ENCODE measurements at places on chromosomes 6 and 20. TPM values are rescaled to one million over a fixed set of nuclear protein-coding genes. Genes with fewer than 3 reads are reported as not detected.

DNA sequence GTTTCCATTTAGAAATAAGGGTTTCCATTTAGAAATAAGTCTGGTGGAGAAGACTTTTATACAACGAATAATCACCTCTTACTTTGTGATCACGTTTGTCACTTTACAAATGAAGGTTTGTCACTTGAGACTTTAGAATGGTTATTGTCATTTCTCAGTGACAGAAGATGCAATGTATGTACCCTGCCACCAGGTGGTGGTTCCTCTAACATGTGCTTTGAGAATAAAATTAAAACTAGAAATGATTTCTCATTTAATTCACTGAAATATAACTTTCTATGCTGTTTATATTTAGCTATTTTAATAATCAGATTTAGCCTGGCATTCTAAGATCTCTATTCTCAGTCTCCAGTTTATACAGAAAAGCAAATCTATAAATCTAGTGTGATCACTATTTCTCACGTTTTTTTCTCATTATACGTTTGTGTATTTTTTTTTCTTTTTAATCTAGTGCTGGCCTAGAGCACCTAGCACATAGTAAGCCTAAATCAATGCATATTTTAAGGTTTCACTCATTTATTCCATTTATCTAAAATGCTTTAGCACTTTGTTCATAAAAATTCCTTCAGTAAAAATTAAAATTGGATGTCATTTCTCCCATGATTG is 57.4 kb upstream of the TFAP2D start:
- DNase-seq: no peak

Gene MOCS1
- 13.9 TPM for total RNA-seq

Gene LAMA5
- 29.2 TPM for total RNA-seq

GRCh38 chr6:53041356-53041755 is 23.8 kb upstream of the FBXO9 start:
- DNase-seq: peak; percentile 46

DNA sequence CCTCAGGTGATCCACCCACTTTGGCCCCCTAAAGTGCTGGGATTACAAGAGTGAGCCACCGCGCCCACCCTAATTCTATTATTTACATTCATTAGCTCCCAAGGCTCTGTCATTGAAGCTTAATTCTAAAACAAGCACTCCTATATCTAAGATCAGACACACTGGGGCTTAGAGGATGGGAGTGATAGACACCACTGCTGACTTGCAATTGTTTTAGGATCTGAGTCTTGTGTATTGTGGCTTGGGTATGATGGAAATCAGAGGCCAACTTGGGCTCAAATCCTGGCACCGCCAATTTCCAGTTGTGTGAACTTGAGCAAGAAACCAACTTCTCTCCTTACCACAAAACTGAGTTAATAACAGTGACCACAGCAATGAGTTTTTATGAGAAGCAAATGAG is 34.7 kb downstream of the MTRES1 start:
- DNase-seq: no peak

DNA sequence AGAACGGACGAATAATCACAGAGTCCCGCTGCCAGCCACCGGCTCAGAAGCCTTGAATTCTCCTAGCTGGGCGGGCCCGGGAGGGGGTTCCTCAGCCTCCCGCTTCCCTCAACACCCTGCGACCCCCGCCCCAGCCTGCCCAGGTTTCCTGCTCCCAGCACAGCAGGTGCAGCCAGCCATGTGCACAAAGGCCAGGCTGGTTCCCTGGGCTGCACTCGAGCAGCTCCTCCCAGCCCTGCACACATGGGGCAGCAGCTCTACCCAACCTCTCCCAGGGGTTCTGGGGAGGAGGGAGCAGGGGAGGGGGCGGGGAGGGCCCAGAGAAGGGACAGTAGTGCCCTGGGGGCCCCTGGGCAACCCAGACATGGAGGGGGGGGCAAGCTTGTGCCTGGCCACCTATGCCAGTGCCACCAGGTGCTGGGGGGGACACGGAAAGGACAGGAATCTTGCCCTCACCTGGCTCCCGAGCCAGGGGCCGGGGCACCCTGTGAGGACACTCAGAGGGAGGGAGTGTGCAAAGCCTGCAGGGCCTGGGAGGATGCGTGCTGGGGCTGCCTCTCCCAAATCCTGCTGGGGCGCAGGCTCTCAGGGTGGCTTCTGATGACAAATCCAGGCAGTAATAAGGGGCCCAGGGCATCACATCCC is 1.2 kb upstream of the NTSR1 start:
- DNase-seq: no peak

Gene VARS1
- total RNA-seq: 68.7 TPM

- DNase-seq: peak; percentile 76
Measured at GRCh38 chr6:42100029-42100901, 42.2 kb downstream of the C6orf132 start.
